Choroid plexus epithelial cell (primary cell): ENCODE measurements at places on chromosomes 3 and 15.

DNA sequence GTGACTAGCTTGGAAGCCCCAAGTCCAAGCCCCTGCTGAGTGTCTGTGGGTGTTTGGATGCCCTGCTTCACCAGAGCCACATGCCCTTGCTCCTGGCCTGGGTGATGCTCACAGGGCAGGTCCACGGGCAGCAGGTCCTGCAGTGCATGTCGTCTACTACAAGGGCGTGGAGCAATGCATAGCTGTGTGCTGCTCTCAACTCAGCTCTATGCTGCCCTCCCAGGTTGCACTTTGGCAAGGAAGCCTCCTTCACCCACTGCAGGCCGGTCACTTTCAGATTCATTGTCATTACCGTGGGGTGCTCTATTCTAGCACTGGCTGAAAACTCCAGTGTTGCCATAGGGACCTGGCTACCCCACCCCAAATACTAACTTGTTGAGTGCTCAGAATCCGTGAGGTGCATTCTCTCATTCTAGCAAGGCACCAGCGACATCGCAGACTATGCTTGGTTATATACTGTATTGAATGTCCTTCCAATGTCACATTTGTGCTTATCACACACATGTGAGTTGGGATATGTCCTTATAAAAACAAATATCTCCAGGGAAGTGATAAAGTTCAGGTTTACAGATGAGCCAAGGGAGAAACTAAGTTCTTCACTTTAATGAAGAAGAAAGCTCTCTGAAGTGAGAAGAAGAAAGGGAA is 51.8 kb downstream of the GRAMD1C start:
- no peak for DNase-seq

DNA sequence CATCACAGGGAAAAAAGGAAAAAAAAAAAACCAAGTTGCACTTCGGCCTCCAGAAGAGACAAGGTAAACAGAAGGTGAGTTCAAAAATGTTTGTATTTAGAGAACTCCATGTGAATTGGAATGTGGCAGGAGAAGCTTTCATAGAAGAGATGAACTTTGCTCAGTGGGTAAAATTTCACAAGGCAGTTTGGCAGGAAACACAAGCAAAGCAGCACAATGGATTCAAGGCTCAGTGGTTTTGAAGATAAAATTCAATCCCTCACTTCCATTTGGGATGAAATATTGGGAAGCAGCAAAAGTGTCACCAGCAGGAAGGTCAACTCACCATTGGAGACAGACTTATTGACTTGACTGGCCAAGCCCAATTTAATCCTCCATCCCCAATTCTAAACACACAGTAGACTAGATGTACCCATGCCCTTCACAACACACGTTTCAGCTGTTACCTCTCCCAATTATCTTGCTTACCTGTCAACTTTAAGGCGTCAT is 256.7 kb upstream of the ICE2 start:
- no peak for DNase-seq

- DNase-seq: no peak
These were observed 91.1 kb upstream of the ARL6 start for GRCh38 chr3:97673357-97673997.

DNA sequence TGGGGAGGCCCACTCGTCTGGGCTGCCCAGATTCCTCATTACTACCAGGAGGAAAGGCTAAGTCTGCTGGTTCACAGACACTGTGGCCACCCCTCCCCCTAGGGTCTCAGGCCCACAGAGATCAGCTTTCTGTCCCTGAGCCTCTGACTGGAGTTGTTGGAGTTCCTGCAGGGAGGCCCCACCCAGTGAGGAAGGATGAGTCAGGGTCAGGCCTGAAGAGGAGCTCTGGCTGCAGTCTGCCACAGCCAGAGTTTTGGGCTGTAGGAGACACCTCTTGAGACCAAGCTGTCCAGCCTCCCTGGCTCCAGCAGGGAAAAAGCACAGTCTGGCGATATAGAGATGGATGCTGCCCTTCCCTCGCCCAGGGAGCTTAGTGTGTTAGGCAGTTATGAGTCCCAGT is 720.9 kb upstream of the SEMA6D start:
- no peak for DNase-seq

DNA sequence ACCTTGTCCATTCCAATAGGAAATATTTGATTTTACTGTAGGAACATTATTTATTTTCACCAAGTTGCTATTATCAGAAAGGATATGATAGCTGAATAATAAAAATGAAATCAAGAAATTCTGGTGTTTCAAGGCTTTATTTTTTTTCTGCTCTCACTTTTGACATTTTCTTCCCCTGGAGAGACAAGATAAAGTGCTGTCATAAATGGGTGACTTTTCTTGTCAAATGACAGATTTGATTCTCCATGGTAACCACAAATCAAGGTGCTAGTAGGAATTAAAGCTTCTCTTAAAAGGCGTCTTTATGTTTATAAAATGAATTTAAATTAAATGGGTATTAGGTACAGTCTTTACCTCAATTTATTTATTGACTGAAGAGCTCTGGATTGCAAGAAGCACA is 124.6 kb downstream of the FOXP1 start:
- no peak for DNase-seq

DNA sequence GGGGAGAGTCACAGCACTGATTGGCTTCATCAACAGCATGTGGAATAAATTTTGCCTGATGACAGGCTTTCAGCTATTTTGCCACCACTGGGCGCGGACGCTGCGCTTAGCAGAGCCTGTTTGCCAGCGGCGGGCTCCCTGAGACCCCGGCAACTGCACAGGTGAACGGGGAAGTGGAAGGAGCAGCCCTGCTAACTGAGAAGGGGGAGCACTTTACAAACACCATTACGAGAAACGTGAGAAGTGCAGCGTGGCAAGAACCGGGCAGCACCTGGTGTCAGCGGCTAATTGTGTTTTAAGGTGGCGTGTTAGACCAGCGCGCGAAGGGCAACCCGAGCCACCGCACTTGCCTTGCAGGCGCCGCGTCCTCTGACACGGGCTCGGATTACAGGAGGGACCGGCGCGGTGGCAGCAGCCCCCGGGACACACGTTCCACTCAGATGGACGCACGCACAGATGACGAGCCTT is 307.8 kb upstream of the ARRDC4 start:
- DNase-seq: no peak
